ENCODE measurements at places on chromosomes 4 and X. TPM values are rescaled to one million over a fixed set of nuclear protein-coding genes. Genes with fewer than 3 reads are reported as not detected.

DNA sequence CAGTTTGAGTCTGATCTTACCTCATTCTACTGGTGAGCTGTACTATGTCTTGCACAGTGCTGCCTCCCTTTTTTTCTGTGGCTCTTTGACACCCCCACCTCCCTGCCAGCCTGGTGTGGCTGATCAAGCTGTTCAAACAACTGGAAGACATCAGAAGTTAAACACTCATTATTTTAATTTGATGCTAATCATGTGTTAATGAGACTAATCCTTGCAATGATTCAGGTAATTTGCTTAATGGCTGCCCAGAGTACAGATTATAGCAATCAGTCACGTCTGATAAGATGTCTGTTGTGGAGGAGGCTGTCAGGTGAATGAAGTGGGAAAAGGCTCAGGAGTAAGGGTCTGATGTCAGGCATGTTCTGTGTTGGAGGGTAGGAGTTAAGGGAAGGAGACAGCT, 87.4 kb upstream of the GK2 start:
- H3K4me3 ChIP-seq: no peak overlapping the region
- H3K36me3 ChIP-seq: no peaks in the 10 kb centered on the region
- H3K4me1 ChIP-seq: no peaks in the 10 kb centered on the region
- no peak overlapping the region for H3K27ac ChIP-seq

GRCh38 chrX:120791013-120791643, 84.5 kb downstream of the CT47B1 start:
- no peak for DNase-seq
- no peaks in the 10 kb centered on the region for H3K27me3 ChIP-seq
- no peak overlapping the region for H3K27ac ChIP-seq
- H3K4me3 ChIP-seq: no peak overlapping the region
- no peaks in the 10 kb centered on the region for H3K4me1 ChIP-seq

GRCh38 chr4:113637823-113638561, 123.5 kb downstream of the CAMK2D start:
- H3K27me3 ChIP-seq: no peaks in the 10 kb centered on the region
- no peaks in the 10 kb centered on the region for H3K36me3 ChIP-seq
- H3K27ac ChIP-seq: no peak overlapping the region
- no peak overlapping the region for H3K4me3 ChIP-seq
- DNase-seq: no peak

DNA sequence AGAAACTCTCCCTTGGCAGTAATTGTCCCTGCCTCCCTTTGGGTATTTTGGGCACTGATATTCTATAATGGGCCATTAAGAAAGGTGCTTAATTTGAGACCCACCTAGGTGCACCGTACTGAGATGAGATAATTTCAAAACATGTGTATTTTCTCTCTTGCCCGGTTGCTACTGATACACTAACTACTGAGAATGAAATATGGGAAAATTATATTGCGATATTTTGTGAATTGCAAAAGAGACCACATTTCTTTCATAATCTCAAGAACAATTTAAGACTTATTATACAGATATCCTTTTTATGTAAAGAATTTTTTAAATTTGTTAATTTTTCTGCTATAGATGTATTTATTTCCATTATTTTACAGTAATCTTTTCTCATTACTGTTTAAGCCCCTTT, 284.9 kb downstream of the ADGRL3 start:
- no peak overlapping the region for H3K4me3 ChIP-seq
- H3K27ac ChIP-seq: no peak overlapping the region
- H3K36me3 ChIP-seq: no peaks in the 10 kb centered on the region

GRCh38 chr4:26267087-26267486, 53.7 kb upstream of the RBPJ start:
- no peaks in the 10 kb centered on the region for H3K27me3 ChIP-seq
- no peak overlapping the region for H3K4me3 ChIP-seq
- no peaks in the 10 kb centered on the region for H3K4me1 ChIP-seq
- DNase-seq: no peak
- no peak overlapping the region for H3K27ac ChIP-seq
- H3K36me3 ChIP-seq: no peaks in the 10 kb centered on the region

DNA sequence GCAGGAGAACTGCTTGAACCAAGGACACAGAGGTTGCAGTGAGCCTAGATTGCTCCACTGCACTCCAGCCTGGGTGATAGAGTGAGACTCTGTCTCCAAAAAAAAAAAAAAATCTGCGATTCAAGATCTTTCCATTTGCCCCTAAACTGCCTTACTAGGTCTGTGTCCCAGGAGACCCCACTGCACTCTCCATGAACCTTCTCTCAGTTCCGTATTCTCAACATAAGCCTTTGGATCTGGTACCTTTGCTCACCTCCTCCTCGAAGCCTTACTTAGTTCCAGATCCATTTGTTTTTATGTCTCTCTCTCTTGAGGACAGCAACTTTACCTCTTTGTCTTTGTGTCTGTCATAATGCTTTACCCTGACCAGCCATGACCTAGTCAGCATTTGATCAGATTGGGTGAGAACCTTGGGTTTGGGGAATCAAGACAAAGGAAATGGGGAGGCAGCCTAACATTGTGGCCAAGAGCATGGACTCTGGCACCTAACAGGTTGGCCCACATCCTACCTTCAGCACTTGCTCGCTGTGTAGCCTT, 33.7 kb downstream of the BST1 start:
- peaks cover 6% of the 10 kb centered on the region for H3K4me1 ChIP-seq
- H3K27ac ChIP-seq: no peak overlapping the region
- no peak for DNase-seq
- no peak overlapping the region for H3K4me3 ChIP-seq
- no peaks in the 10 kb centered on the region for H3K27me3 ChIP-seq

GRCh38 chr4:10704430-10704810, 19.9 kb upstream of the CLNK start:
- no peak overlapping the region for H3K4me3 ChIP-seq
- H3K27me3 ChIP-seq: no peaks in the 10 kb centered on the region
- DNase-seq: no peak
- no peaks in the 10 kb centered on the region for H3K36me3 ChIP-seq
- H3K4me1 ChIP-seq: no peaks in the 10 kb centered on the region

DNA sequence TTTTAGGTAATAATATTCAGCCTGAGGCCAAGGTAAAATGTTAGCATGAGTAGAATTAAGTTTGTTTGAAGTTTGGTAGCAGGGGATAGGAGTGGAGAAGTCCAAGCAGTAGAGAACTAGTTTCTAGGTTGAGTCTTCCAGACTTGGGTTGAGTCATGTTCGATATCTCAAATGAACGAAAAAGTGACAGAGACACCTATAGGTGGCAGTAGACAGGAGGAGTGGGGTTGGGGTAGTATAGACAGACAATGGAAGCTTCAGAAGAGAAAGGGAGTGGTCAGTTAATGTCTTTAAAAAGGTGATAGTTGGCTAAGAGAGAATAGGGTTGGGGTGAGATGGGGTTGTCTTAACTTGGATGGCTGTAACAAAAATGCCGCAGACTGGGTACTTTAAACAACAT, 58.7 kb upstream of the EMCN start:
- H3K4me3 ChIP-seq: no peak overlapping the region
- H3K4me1 ChIP-seq: no peaks in the 10 kb centered on the region
- no peaks in the 10 kb centered on the region for H3K27me3 ChIP-seq

- H3K27me3 ChIP-seq: no peaks in the 10 kb centered on the region
- no peaks in the 10 kb centered on the region for H3K36me3 ChIP-seq
- no peak overlapping the region for H3K27ac ChIP-seq
- no peak for DNase-seq
- H3K4me1 ChIP-seq: no peaks in the 10 kb centered on the region
These were observed 29.3 kb downstream of the FAM199X start for GRCh38 chrX:104195489-104196084.

DNA sequence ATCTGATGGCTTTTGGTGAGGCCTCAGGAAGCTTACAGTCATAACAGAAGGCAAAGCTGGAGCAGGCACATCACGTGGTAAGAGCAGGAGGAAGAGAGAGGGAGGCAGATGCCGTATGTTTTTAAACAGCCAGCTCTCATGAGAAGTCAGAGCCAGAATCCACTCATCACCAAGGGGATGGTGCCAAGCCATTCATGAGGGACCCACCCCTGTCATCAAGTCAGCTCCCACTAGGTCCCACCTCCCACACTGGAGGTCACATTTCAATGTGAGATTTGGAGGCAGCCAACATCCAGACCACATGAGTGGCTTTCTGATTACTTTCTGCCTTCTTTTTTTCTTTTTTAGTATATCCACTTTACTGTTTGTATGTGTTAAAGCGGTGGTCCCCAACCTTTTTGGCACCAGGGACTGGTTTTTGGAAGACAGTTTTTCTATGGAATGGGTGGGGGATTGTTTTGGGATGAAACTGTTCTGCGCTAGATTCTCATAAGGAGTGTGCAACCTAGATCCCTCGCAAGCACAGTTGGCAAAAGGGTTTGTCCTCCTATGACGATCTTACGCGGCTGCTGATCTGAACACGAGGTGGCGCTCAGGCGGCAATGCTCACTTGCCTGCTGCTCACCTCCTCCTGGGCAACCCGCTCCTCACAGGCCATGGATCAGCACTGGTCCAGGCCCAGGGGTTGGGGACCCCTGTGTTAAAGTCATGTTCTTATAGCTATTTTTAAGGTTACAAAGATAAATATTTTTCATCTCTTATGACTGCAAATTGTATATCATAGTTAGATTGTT, 61.7 kb downstream of the SLIT2 start:
- no peak for DNase-seq
- no peak overlapping the region for H3K4me3 ChIP-seq
- H3K4me1 ChIP-seq: no peaks in the 10 kb centered on the region
- no peaks in the 10 kb centered on the region for H3K36me3 ChIP-seq
- no peak overlapping the region for H3K27ac ChIP-seq

DNA sequence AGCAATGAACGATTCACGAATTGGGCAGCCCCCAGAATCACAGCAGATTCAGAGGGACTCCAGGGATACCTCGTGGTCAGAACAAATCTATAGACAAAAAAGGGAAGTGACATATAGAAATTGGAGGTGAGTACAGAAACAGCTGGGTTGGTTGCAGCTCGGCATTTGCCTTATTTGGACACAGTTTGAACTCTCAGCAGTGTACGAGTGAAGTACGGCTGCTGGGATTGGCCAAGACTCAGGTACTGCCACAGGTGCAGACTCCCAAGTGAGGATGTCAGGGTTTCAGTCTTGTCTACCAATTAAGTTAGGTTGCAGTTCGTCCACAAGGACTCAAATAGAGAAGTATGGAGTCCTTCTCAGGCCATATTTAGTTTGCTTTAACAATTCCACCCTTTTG, 28.2 kb downstream of the HTT-AS start:
- no peaks in the 10 kb centered on the region for H3K36me3 ChIP-seq
- peak overlapping the region; percentile 5 for H3K27ac ChIP-seq
- H3K27me3 ChIP-seq: no peaks in the 10 kb centered on the region
- H3K4me1 ChIP-seq: peaks cover 46% of the 10 kb centered on the region

- H3K4me1 ChIP-seq: no peaks in the 10 kb centered on the region
- no peak overlapping the region for H3K4me3 ChIP-seq
- H3K36me3 ChIP-seq: no peaks in the 10 kb centered on the region
- H3K27ac ChIP-seq: no peak overlapping the region
These were observed 228.5 kb upstream of the CASK start for GRCh38 chrX:42151808-42152207.

DNA sequence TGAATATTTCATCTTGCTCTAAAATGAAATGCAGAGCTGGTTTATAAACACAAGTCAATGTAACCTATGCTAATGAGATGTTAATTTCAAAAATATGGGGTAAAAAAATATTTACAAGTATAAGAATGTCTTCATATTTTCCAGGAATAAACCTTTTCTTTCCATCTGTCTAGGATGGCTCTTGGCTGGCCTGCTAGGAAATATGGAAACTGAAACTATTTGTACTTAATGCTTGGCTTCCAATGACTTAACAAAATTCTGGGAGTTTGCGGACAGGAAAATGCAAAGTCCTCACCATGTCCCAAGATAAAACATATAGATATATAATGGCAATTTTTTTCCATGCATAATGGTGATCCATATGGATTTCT, 168.1 kb downstream of the SCFD2 start:
- H3K4me1 ChIP-seq: no peaks in the 10 kb centered on the region

DNA sequence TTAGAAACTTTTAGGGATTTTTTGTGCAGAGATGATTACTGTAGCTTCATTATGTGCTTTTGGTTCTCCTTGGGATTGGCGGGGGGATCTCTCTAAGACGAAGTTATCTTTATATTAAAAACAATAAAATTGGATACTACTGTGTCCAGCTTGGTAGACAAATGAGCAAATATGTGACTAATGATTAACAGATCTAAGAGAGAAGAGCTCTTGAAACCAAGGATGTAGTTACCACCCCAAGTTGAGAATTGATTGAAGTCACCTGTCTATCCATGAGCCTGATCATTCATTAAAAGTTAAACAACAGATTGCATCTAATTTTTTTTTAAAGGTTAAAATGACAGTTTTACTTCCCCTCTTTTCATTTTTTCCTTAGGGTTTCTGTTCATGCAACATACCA, 8.7 kb downstream of the PAICS start:
- DNase-seq: no peak
- H3K4me3 ChIP-seq: no peak overlapping the region
- no peak overlapping the region for H3K27ac ChIP-seq
- H3K27me3 ChIP-seq: no peaks in the 10 kb centered on the region
- H3K4me1 ChIP-seq: peaks cover 7% of the 10 kb centered on the region
- peaks cover 24% of the 10 kb centered on the region for H3K36me3 ChIP-seq

DNA sequence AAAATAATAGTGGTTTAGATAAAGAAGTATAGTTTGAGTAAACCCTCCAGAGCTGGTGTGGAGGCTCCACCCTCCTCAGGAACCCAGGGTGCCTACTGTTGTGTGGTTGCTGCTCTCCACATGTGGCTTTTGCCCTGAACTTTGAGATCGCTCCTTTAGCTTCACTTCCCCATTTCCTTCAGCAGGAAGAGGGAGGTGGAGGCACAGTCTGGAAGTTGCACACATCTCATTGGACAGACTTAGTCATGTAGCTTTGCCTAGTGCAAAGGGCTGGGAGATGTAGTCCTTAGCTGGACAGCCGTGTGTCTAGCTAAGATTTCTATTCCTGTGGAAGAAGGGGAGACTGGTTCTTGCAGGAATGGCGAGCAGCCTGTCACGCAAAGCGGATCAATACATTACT, 37.9 kb downstream of the RGS12 start:
- no peak overlapping the region for H3K4me3 ChIP-seq
- H3K4me1 ChIP-seq: no peaks in the 10 kb centered on the region
- no peak for DNase-seq
- H3K27me3 ChIP-seq: no peaks in the 10 kb centered on the region
- H3K27ac ChIP-seq: no peak overlapping the region

- no peak overlapping the region for H3K27ac ChIP-seq
- H3K36me3 ChIP-seq: no peaks in the 10 kb centered on the region
- no peaks in the 10 kb centered on the region for H3K27me3 ChIP-seq
- H3K4me1 ChIP-seq: no peaks in the 10 kb centered on the region
- H3K4me3 ChIP-seq: no peak overlapping the region
- DNase-seq: no peak
These were observed 149.9 kb upstream of the IL15 start for GRCh38 chr4:141486375-141486997.

- H3K27ac ChIP-seq: no peak overlapping the region
- peaks cover 30% of the 10 kb centered on the region for H3K4me1 ChIP-seq
- no peak overlapping the region for H3K4me3 ChIP-seq
- DNase-seq: no peak
- no peaks in the 10 kb centered on the region for H3K36me3 ChIP-seq
These were observed 49.2 kb downstream of the PDS5A start for GRCh38 chr4:39928538-39928937.

RHOXF1 gene
- total RNA-seq: 1.1 TPM

OTUD6A gene
- total RNA-seq: not detected

TRIM61 gene
- 0.79 TPM for total RNA-seq

LRIT3 gene
- total RNA-seq: 0.12 TPM

SCRG1 gene
- total RNA-seq: not detected

HTR2C gene
- not detected for total RNA-seq

THAP9 gene
- total RNA-seq: 4.1 TPM

TLR2 gene
- total RNA-seq: 2.2 TPM

BEND4 gene
- total RNA-seq: 0.50 TPM
